ENCODE measurements at places on chromosomes 16 and 17.
A peak's percentile ranks its signal among the peaks of the same experiment; 100 is the strongest.

- DNase-seq: no peak
Measured at GRCh38 chr17:48456589-48456988, 26.6 kb upstream of the SKAP1 start.

- no peak for DNase-seq
Measured at GRCh38 chr17:15462976-15463772, 4.2 kb downstream of the CDRT4 start.

DNA sequence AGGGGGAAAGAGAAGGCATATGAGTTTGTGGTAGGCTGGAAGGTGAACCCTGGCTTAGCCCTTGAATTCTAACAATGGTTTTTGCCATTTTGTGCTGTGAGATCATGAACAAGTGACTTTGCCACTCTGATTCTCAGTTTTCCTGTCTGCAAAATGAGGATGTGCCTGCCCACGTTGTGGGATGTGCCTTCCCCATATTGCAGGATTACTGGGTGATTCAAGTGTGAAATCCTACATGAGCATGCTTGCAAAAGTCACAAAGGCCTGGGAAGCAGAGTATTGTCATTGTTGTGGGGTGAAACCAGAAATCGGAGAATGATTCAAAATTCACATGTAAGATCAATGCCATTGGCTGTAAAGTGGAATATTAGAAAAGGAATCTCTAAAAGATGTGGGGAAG, 28.6 kb upstream of the TVP23A start:
- DNase-seq: no peak

DNA sequence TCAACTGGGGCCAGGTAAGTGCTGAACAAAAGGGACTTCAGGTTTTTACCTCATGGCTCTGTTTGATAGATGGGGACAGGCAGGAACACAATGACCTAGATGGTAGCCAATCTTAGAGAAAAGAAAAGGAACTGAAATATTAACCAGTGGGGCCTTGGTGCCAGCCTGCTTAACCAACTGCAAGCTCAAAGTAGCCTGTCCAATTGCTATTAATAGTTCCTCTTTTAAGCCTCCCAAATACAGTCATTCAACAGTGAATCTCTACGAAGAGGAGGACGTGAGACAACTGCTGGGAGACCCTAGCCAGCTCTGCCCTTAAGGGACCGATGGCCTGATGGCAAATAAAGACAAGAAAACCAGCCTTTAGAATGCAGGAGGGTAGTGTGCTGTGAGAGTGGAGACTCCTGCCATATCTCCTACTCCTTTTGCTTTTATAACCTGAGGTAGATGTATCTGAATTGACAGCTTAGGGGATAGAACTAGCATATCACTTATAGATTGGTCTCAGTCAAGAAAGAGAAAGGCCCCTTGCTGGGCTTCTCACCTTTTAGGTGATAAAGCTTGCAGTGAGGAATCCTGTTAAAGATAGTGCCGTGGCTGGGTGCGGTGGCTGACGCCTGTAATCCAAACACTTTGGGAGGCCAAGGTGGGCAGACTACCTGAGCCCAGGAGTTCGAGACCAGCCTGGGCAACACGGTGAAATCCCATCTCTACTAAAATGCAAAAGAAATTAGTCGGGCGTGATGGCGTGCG, 28.3 kb downstream of the ARSG start:
- DNase-seq: no peak

- DNase-seq: no peak
Measured at GRCh38 chr17:68061512-68062313, 26.2 kb downstream of the KPNA2 start.

GRCh38 chr17:2212400-2212981, 91.1 kb downstream of the SMG6 start:
- no peak for DNase-seq

DNA sequence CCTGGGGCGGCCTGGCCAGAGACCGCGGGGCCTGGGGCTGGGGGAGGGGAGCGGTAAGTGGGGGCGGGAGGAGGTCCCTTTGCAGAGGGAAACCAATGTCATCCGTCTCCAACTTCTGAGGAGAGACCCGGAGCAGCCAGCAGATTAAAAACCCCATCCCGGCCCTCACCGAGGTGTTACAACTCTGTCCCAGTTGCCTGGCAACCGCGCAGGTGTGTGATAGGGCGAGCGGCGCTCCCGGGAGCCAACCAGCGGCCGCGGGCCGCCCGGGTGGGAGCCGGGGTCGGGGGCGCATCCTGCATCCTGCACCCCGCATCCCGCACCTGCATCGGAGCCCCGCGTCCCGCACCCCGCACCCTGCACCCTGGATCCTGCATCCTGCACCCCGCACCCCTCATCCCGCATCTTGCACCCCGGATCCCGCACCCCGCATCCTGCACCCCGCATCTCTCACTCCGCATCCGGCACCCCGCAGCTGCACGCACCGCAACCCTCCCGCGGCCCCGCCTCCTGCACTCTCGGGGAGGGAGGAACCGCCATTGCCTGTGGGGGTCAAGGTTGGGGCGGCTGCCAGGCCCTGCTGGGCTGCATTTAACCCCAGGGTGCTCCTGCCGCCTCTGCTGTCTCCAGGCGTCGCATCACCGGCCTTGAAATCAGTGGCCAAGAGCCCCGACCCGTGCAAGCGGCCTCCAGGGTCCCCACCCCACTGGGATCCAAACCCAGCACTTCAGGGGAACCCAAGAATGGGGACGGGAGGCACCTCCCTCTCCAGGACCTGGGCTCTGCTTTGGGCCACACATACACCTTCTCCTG, 47.3 kb downstream of the RTN4RL1 start:
- DNase-seq: no peak

GRCh38 chr17:38451030-38451839, 23.0 kb downstream of the ARHGAP23 start:
- no peak for DNase-seq

DNA sequence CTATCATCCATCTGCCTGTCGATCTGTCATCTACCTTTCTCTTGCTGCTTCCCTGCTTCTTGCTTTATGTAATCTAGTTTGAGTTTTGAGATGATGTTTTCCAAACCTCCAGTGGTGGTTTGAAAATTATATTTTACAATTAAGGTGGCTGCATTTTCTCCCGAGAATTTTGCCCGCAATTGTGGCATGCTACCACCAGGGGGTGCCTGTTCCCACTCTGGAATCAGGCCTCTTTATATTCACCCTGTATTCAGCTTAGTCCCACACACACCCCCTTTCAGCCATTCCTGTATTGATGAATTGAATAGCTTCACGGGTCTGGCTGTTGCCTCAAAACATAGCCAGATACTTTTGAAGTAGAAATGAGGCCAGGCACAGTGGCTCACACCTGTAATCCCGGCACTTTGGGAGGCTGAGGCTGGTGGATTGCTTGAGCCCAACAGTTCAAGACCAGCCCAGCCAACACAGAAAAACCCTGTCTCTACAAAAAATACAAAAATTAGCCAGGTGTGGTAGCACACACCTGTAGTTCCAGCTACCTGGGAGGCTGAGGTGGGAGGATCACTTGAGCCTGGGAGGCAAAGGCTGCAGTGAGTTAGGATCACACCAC, 3.2 kb downstream of the PRSS22 start:
- no peak for DNase-seq

DNA sequence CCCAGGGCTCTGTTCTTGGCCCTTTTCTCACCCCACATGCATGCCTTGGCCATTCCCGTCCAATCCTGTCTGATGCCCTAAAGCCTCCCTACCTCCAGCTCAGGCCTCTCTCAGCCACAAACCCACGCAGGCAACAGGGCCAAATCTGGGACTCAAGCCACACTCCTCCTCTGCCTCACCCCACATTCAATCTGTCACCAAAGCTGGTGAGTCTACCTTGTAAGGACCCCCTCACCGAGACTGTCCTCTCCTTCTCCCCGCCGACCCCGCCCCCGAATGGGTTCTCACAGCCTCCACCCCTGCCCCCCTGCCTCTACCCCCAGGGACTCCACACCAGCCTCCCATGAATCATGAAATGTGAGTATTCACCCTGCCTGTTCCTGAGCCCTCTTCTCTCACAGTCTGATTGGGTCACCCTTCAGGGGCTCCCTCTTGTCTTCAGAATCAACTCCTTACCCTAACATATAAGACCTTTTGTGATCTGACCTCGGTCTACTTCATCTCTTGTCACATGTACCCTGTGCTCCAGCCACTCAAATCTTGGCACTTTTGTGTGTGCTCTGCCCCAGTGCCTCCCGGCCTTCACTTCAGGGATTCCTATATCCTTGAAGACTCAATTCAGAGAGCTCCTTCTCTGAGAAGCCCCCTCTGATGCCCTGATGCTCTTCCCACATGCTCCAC, 10.7 kb downstream of the EPOP start:
- no peak for DNase-seq

DNA sequence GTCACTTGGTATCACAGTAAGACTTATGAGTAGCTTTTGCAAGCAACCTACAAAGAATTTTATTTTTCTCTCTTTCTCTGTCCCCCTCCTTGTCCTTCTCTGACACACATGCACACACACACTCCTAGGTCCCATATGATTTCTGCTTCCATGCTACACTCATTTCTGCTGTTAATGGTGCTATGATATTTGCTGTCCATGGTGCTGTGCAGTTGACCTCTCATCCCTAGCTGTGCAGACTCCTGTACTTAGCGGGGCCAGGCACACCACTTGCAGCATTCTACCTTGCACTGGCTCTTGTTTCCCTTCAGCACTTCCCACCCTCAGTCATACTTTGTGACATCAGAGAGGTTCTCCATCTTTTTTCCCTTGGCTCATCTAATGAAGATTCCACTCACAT, 158.9 kb upstream of the CNTNAP4 start:
- no peak for DNase-seq

DNA sequence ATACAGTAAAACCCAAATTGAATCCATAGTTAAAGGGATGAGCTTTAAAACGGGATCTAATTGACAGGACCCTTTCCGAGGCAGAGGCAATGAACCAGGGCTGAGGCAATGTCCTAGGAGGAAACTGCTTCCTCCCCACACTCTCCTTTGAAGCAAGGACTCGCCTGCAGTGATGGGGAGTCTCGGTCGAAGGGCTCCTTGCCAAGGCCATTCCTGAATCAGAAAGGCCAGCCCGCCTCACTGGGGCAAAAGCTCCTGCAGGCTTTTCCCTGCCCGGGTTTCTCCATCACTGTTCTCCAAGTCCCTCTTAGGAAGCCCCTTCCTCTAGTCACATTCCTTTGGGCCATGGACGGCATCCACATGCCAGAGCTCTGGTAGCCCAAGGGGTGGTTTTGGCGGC, 132.0 kb downstream of the RBFOX3 start:
- no peak for DNase-seq

DNA sequence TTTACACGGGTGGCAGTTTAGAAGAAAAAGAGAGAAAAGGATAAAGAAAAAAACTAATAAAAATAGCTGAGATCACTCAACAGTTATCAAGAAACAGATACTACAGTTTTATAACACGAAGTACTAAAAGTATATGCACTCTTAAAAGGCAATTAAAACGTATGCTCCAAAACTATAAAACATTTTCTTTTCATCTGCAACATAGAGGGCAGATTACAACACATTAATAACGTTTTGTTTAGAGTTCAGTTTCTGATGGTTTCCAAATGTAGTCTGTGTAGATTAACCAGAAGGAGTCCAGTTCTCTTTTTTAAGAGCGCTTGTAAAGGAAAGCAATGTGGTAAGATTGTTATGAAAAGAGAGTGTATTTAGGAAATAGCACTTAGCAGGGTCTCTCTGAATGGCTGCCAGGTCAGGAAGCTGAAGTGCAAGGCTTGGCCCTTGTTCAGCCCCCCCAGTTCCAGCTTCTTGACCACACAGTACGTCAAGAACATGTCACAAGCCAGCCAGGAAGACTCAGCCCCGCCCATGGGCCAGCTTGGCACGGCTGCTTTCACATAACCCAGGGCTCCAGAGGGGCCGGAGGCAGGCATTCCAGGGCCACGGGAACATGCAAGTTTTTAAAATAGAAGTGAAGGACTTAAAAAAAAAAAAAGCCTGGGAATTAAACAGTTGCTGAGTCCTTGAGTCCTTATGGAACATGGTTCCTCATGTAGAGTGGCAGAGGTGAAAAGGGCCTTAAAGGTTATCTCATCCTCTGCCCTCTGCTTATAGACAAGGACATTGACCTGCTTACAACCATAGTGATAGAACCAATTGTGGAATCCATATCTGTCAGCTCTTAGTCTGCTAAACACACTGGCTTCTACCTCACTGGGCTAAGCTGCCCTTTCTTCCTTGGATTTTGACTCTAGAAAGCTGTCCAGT, 147.4 kb upstream of the TBX2 start:
- DNase-seq: no peak

DNA sequence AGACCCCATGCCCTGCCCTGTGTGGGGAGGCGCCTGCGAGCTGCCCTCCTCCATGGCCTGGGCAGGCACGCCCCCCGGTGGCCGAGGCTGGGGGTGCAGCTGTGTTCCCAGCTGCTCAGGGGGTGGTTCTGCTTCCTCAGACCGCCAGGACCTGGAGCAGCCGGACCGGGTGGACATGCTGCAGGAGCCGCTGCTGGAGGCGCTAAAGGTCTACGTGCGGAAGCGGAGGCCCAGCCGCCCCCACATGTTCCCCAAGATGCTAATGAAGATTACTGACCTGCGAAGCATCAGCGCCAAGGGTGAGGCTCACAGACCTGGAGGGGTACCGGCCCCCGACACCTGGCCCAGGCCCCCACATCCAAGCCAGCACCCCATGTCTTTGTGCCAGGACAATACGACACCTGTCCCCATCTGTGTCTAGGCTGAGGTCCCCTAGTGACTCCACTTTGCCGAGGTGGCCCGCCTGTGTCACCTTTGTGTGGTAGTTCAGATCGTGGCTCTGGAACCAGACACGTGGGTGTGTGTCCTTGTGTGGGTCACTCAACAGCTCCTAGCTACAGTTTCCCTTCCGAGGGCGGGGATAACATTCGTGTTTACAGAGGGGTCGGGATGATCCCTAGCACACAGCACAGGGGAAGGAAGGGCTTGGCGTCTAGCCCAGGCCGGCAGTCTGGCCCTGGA, 9.3 kb downstream of the GJD3 start:
- DNase-seq: peak; percentile 35

DNA sequence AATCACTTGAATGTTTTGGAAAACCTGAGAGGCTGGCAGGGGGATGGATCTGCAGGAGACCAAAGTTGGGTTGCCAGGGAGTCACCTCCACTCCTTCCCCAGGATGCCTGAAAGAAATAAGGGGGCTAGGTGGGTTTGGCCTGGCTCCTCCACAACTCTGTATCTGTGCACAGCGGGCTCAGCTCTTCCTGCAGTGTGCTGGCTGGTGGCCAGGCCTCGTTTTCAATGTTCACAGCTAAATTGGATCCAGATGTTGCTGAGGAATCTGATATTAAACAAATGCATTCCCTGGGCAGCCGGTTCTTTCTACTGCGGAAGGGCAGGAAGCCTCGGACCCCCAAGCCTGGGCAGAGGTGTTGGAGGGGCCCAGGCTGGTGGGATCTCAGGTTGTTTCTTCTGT, 106.2 kb downstream of the N4BP1 start:
- no peak for DNase-seq

DNA sequence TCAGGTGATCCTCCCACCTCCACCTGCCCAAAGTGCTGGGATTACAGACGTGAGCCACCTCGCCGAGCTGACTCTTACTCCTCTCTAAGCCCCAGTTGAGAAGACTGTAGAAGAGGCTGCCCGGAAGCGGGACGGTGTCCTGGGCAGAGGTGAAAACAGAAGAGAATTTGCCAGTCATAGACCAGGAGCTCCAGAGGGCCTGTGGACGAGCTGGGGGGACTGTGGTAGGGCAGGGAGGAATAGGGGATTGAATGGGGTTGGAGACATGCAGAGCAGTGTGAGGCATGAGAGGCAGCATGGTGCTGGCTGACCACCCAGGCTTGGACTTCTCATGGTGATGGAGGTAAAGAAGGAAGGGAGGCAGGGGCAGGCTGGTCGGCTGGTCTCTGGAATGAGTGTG, 17.1 kb upstream of the PHB1 start:
- DNase-seq: no peak

GRCh38 chr17:77372444-77373298, 231.9 kb downstream of the SEC14L1 start:
- no peak for DNase-seq
